GM18507 (cell line): ENCODE measurements at places on chromosomes 16 and 17.

GRCh38 chr16:25916037-25916436 is 224.3 kb downstream of the HS3ST4 start:
- DNase-seq, result no peak

- DNase-seq, result no peak
Measured at GRCh38 chr17:59367657-59368045, 36.2 kb downstream of the YPEL2 start.

- DNase-seq, result no peak
Measured at GRCh38 chr16:71628810-71629209, 2.8 kb downstream of the MARVELD3 start.

GRCh38 chr16:180101-180675 is at the start of gene HBQ1:
TSS of gene HBQ1 (plus strand) at chr16:180459. CDS start at chr16:180487, 28 bp downstream.
- no peak for DNase-seq

DNA sequence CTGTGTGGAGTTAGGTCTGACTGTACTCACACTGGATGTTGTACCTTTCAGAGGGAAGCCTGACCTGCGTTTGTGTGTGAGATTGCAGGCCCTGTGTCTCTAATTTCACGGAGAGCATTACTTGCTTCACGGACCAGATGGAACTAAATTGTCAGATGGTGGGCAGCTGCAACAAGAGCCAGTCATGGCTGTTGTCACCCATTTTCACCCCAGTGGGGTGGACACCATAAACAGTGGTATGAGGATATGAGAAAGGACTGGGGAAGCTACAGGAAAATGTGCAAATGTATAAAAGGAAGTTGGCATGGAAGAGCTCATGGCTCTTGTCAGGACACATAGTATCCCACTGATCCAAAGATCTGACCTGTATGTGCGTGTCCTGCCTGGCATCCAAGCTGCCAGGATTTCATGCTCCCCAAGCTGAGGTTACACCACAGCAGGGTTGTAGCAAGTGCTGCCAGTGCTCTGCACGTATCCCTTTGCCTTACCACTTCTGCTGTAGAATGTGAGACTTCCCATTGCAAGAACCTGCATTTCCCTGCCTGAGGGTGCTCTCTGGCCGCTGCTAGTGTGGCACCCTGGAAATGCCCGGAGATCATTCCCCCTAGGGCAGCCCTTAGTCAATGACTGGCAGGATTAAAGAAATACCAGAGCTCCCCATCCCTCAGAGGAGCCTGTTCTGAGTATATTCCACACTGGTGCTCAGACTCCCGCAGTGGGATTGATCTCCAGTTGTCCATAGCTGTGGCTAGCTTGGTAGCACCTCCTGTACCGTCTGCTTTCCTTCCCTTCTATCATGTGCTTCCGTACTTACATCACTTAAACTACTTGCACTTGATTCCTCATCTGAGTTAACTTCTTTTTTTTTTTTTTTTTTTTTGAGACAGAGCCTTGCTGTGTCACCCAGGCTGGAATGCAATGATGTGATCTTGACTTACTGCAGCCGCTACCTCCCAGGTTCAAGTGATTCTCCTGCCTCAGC is 70.4 kb upstream of the TANC2 start:
- DNase-seq, result no peak

DNA sequence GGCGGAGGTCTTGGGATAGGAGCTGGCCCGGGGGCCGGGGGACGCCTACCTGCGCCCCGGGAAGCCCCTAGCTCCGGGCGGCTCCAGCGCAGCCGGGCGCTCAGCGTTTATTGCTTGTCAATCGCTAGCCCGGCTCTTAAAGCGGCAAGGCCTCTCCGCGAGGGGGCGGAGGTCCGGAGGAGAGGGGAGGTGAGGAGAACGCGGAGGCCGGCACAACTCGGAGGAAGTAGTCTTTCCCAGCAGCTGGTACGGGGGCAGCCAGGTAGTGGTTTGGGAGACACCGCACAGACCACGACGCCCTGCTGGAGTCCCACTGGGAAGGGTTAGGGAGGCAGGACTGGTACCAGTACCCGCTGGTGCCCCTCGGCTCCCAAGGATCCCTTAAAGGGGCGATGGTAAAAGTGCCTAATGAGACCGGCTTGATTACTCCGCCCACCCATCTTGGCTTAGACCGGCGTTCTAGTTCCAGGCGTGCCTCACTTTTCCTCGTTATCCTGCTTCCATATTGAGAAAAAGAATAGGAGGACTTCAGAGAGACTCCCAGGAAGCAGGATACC is at the start of gene MPP2:
TSS of gene MPP2 (minus strand) at position 112 of the 557 bp plus-strand sequence. CDS start 3,076 bp downstream, outside the sequence.
- no peak for DNase-seq

DNA sequence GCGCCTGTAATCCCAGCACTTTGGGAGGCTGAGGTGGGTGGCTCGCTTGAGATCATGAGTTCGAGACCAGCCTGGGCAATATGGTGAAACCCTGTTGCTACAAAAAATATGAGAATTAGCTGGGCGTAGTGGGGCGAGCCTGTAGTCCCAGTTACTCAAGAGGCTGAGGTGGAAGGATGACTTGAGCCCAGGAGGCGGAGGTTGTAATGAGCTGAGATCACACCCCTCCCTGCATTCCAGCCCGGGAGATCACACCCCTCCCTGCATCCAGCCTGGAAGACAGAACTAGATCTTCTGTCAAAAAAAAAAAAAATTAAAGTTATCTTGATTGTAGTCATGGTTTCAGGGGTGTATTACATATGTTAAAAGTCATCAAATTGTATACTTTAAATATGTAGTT is 26.8 kb upstream of the GLG1 start:
- no peak for DNase-seq
